T-helper 2 cell treated with Interferon-gamma antibody and Interleukin-4, amounts not matched to agents 5 μg/mL and 100 μg/mL, for 36 hours (primary cell): ENCODE measurements at places on chromosomes 12 and 14.

- DNase-seq = no peak
These were observed 172.4 kb upstream of the LMNTD1 start for GRCh38 chr12:25725470-25725869.

- DNase-seq = no peak
These were observed 26.8 kb downstream of the CORO1C start for GRCh38 chr12:108704527-108704926.

DNA sequence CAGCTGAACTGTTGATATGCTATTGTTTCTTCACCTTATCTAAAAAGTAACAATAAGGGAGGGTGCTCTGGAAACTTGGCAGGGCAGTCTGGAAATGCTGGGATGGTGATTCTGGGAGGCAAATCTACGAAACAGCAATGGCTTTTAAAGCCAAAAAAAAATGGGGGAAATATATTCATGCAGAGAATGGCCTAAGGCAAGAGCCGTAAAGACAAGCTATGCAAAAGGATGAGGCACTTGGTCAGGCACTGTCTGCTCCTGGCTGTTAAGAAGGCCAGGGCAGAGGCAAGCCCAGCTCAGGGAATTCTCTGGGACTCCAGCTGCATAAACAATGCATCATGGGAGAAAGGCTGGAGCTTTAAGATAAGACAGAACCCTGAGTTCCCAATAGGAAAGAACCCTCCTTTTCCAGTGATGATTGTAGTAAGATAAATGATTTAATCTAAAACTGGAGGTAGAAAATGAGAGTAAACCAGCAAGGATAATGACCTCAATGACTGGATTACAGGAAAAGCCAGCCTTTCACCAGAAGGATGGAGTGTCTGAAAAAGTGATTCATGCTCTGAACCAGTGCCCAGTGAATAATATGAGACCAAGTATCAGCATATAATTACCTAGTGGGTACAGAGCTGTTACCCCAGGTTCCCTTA, 46.0 kb downstream of the ITPR2 start:
- no peak for DNase-seq

DNA sequence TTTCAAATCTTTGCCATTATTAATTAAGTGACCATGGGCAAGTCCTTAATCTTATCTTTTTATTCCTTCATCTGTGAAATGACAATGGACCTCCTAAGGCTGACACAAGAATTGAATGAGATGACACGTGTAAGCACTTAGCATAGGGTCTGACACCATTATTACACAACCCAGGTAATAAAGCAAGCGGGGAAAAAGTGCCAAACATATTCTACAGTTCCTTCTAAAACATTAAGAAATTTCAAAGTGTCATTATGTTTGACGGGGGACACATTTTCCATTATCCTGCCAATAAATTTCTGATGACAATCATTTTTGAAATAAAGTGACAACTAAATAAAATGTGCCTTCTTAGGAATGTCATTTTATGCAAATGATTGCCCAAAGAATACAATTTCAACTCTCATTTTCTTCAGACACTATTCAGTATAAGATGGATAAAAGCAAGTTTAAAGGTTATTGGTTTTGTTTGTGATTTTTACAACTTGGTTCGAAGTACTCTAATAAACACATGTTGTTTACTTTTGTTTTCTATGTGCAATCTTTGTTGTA, 3.0 kb downstream of the ANKS1B start:
- no peak for DNase-seq

- no peak for DNase-seq
These were observed 7.7 kb downstream of the DCTN2 start for GRCh38 chr12:57539134-57539768.

DNA sequence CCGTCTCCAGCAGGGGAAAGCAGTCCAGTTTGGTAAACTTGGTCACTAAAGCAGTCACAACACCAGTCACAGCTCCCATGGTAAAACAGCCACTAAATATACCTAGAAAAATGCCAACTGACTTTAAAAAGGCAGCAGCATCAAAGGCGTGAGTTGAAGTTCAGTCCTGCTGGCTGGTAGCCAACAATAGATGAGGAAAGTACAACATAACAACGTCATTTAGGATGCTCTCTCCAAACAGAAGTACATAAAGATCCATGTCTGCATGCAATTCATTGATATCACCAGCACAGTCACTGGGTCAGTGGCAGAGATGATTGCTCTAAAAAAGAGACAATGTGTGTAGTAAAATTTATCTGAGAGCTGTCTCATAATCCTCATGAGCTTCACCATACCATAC, 59.3 kb upstream of the TMPO start:
- no peak for DNase-seq

DNA sequence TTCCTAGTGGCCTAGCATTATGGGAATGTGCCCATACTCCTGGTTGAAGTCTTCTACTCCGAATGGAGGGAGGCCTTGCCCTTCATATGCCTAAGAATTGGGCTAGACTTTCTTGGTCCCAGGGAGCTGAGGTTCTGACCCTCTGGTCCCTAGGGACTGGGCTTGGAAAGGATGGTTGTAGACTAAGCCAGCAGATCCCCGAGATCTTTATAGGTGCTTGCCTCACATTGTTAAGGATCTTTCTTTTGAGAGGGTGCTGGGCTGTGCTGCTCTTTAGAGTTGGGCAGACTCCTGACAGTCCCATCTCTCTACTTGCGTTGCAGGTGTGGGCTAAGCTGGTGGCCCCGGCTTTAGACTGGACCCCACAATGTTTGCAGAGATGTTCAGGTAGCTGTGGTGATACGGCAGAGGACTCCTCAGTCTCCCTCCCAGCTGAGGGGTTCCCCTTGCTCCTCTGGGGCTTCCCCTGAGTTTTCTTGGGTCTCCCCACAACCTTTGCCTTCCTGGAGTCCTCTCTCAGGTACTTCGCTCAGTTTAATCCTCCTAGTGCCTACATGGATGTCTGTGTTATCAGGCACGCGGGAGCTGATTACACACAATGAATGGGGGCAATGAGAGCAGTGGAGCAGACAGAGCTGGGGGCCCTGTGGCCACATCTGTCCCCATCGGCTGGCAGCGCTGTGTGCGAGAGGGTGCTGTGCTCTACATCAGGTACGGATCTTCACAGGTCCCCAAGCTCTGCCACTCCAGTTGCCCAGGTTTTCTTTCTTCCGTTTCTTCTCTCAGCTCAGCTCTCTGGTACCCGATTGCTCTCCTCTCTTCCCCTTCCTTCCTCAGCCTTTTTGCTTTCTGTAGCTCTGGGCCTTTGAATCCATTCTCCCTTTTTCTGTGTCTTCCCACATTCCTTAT, 1.3 kb downstream of the MBD6 start:
- no peak for DNase-seq

GRCh38 chr14:98154254-98154653, 1117.7 kb downstream of the BCL11B start:
- DNase-seq = no peak

DNA sequence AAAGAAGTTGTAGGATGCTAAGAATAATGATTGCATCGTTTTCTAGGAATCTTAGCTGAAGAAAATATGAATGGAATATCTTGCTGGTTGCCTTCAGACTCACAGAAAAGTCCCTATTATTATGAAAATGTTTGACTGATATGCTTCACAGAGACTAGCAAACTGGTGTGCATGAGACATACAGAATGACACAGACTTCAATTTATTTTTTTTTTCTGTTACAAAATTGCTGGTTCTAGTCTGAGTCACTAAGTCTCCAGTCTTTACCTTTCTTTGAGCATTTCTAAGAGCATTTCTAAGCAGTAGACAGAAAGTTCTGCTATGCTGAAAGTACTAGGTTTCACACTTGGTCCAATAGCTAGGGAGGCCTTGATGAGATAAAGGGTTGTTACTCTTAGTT, 377.6 kb upstream of the ATP2B1 start:
- no peak for DNase-seq

DNA sequence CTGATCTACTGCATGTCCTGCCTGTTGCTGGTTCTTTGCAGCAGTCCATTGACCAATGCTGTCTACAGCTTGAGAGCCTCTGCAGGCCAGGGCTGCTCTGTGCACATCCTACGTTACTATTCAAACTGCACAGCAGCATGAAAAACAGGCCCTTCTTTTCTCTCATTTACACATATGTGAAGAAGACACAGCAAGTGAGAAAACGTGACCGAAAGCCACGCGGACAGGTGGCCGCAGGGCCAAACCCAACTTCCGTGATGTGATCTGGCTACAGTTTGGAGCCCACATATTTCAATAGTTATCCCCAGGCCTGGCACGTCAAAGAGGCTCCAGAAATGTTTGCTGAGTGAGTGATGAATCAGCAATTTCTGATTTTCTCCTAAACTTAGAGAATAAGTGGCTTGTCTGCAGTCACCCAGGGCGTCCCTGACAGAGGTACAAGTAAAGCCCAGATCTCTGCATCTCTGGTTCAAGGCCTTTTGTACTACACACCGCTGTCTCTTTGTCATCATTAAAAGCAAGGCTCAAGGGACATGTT, 17.9 kb upstream of the TCL1B start:
- DNase-seq = no peak

GRCh38 chr12:27338473-27338872, 5.8 kb downstream of the BMAL2 start:
- no peak for DNase-seq

DNA sequence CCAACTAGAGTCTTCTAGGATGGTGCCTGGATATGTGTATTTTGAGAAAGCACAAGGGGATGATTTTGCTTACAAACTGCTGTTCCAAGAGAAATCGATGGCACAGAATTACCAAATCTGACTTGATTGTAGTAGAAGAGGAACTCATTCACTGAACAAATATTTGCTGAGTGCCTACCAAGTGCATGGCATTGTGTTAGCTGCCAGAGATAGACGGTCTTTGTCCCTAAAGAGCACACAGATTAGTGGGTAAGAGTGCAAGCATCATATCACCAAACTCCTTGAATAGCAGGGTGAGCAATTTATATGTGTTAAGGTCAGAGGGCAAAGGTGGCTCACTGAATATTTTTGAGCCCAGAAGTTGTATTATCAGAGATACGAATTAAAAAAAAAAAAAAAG, 3.5 kb upstream of the FOXN3 start:
- DNase-seq = no peak

- no peak for DNase-seq
These were observed 21.5 kb upstream of the FAM181A start for GRCh38 chr14:93905623-93906022.

GRCh38 chr14:77271113-77271710, at the start of gene NGB:
Gene NGB, minus strand, starts transcription at chr14:77271206. Its CDS starts 269 bp downstream, at chr14:77270937.
- DNase-seq = no peak

GRCh38 chr12:62882696-62883095, 52.3 kb downstream of the PPM1H start:
- no peak for DNase-seq

DNA sequence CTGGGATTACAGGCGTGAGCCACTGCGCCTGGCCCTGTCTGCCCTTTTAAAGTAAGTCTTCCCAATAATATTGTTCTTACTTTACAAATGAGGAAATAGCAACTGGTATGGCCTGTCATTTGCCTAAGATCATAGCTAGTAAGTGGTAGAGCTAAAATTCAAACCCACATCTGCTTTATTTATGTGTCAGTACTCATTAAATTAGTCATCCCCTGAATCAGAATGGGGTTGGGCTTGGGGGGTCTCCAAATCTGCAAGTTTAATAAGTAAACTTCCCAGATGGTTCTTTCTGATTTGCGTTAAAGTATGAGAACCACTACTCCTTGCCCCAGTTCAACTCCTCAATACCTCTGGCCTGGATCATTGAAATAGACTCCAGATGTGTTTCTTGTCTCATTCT, 96.2 kb downstream of the FAR2 start:
- no peak for DNase-seq

DNA sequence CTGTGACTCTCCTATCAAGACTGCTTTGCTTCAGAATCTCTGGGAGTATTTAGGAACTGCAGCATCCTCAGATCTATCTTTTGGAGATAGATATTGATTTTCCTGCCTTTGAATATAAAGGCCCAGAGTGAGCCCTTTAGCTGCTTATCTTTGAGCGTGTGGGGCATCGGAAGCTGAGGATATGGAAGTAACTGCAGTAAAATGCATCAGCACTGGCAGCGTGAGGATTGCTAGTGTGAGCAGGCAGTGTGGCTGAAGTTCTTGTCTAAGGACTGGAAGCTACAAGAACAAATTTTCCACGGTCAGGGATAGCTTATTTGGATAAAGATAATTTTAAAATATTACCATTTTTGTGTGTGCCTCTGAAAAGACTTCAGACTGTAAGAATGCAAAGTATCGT, 474.7 kb downstream of the NPAS3 start:
- no peak for DNase-seq

GRCh38 chr12:110501399-110501751, 536 bp downstream of the VPS29 start:
- no peak for DNase-seq

DNA sequence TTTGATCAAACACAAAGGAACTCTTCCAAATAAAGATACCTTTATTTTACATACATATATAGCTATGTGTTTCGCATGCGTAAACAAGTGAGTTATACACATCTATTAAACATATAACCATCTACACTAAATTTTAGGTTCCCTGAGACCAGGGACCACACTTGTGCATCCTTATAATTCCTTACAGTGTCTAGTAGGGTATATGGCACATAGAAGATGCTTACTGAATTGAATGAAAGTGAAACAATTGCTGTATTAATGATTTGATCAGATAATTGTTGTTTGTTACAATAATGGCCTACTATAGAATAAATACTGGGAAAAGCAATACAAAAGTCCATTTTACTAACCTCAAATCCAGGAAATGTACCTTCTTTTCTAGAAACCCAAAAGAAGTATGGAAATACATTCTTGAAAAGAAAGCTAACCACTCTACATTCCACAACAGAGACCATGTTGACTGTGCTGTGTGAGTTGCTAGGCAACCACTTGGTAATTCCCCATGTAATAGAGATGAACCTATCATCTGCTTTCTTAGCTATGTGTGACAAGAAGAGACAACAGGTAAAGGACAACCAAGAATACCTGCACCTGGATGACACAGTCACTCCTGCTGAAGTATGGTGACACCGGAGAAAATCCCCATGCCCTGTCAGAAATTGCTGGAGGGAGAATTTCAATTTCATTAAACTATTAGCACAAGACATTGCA, 11.9 kb upstream of the CIPC start:
- no peak for DNase-seq

GRCh38 chr12:71460850-71461609, 21.4 kb downstream of the LGR5 start:
- DNase-seq = no peak

GRCh38 chr12:117850048-117850447, 118.7 kb downstream of the KSR2 start:
- DNase-seq = no peak

- no peak for DNase-seq
These were observed 66.5 kb upstream of the MAX start for GRCh38 chr14:65168840-65169239.

DNA sequence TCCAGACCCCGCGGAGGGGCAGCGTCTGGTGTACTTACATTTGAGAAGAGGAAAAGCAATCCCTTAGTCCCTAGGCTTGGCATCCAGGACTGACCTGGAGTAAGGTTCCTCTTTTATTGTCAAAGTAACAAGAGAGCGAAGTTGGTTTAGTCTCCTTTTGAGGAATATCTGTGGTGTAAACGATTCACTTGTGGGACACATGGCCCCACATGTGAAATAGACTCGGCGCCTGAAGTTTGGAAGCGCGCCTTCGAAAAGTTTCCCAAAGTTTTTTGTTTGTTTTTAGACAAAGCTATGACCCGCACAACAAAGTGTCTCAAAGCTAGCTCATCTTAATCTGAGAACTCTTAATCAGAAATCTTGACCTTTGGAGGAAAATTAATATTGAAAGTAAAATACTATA, 744 bp downstream of the STYX start:
- DNase-seq = no peak

- no peak for DNase-seq
These were observed 133.6 kb upstream of the NAV3 start for GRCh38 chr12:77697126-77697525.

GRCh38 chr12:67070604-67071003, 198.6 kb upstream of the CAND1 start:
- DNase-seq = no peak

GRCh38 chr14:99393059-99393655, 87.5 kb downstream of the SETD3 start:
- DNase-seq = no peak
